Stomach (tissue), 19 donors: ENCODE measurements at places on chromosomes 12 and 14. TPM values are rescaled to one million over a fixed set of nuclear protein-coding genes. Genes with fewer than 3 reads are reported as not detected.

Gene APOF
- total RNA-seq = not detected

Gene ETFBKMT
- 4.9 TPM for total RNA-seq

Gene TPPP2
- not detected for total RNA-seq

Gene KRT2
- not detected for total RNA-seq

Gene TAS2R13
- total RNA-seq = 1.2 TPM

Gene SSPN
- total RNA-seq = 18.7 TPM

Gene FANCM
- 2.9 TPM for total RNA-seq

Gene COX6A1
- 334 TPM for total RNA-seq

Gene SLC7A7
- not detected for total RNA-seq

Gene ITPR2
- 23.6 TPM for total RNA-seq

Gene PRPH
- 0.45 TPM for total RNA-seq

Gene EXOC3L4
- 82.8 TPM for total RNA-seq

Gene C12orf54
- total RNA-seq = not detected

Gene CCDC177
- total RNA-seq = not detected

Gene A2M
- 231 TPM for total RNA-seq

Gene TAS2R42
- total RNA-seq = not detected

Gene HSPB8
- total RNA-seq = 253 TPM

Gene HOXC6
- 2.0 TPM for total RNA-seq

Gene TGM1
- 5.7 TPM for total RNA-seq

Gene RARG
- 15.8 TPM for total RNA-seq

Gene TPH2
- not detected for total RNA-seq

Gene HCAR2
- total RNA-seq = not detected

Gene TCTN2
- 24.1 TPM for total RNA-seq

Gene RIPK3
- total RNA-seq = 11.2 TPM

Gene LMO3
- total RNA-seq = 14.2 TPM

Gene CEBPE
- total RNA-seq = not detected

Gene AKAP3
- 0.29 TPM for total RNA-seq

Gene RD3L
- total RNA-seq = not detected

Gene CCDC88C
- 25.3 TPM for total RNA-seq

Gene TTC9
- not detected for total RNA-seq

Gene KLRC2
- total RNA-seq = not detected

Gene AHNAK2
- total RNA-seq = 11.0 TPM

Gene CBLN3
- total RNA-seq = 3.8 TPM

Gene KCNMB4
- total RNA-seq = not detected

Gene LYZ
- 25.1 TPM for total RNA-seq

Gene RGS6
- 3.5 TPM for total RNA-seq

Gene GPR65
- total RNA-seq = not detected

Gene RNASE7
- not detected for total RNA-seq

Gene GAS2L3
- 1.8 TPM for total RNA-seq

Gene CDK4
- total RNA-seq = 38.8 TPM

Gene CFAP54
- total RNA-seq = 2.6 TPM

Gene B3GNT4
- total RNA-seq = 0.58 TPM

Gene IFNG-AS1
- not detected for total RNA-seq

Gene RFX4
- total RNA-seq = not detected
